ENCODE measurements at places on chromosomes 12 and 14.

DNA sequence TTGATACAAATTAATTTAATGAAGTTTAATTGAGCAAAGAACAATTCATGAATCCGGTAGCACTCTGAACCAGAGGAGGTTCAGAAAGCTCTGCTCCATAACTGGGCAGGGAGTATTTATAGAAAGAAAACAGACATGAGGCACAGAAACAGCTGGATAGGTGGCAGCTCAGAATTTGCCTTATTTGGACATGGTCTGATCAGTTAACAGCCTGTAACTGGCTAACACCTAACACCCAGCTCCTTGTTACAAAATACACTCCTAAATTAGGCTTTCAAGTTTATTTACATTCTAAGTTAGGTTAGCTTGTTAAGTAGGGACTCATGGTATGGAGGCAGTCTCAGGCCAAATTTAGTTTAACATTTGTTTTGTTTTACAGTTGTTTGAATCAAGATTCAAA lies 67.8 kb upstream of the TMCC3 start:
- DNase-seq = no peak

GRCh38 chr14:55053018-55053417 lies 1.6 kb downstream of the MAPK1IP1L start:
- no peak for DNase-seq

DNA sequence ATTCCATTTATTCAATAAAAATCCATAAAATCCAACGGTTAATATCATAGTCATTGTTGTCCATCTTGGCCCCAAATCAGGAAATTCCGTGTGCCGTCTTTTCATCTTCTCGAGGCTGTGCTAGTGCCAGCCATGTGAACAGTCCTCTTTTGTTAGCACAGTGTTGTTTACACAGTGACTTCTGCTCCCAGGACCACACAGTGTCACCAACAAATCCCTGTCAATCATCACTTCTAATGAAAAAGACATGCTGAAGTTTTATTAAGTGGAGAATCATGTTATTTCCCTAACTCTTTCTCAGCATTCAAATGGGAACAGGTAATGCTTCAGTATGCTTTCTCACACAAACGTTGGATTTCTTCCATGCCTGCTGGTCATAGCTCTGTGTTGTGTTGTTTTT lies 1.9 kb upstream of the SLCO1A2 start:
- no peak for DNase-seq

- DNase-seq = no peak
Measured at GRCh38 chr14:40618225-40618898, 988.3 kb upstream of the LRFN5 start.

DNA sequence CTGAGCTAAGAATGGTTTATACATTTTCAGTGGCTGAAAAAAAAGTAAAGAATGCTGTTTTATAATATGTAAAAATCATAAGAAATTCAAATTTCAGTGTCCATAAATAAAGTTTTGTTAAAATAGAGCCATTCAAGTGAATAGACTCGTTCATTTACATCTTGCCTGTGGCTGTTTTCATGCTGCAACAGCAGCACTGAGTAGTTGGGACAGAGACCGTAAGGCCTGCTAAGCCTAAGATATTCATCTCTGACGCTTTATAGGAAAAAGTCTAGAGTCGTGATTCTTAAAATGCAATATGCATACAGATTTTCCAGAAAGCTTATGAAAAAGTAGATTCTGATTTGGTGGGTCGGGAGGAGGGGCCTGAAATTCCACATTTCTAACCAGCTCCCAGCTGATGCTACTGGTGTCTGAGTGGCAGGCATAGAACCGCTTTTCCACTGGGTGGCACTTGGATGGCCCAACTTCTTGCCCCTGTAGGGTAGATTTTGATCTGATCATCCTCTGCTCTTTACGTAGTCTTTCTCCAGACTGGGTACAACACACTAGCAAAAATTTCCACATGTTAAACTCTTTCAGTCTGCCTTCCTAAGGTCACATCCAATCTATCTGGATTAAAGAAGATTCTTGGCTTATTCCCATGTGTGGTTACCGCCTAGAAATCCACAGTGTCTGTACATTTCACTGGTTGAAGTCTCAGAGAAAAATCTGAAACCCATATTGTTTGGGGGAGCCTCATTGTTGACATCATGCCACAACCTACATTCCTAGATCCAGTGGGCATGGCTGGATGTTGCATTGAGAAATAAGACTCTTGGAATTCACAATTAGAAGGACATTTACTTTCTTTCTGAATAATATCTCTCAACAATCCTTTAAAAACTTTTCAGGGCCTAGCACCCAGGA lies 151.2 kb downstream of the C12orf75 start:
- DNase-seq = no peak

DNA sequence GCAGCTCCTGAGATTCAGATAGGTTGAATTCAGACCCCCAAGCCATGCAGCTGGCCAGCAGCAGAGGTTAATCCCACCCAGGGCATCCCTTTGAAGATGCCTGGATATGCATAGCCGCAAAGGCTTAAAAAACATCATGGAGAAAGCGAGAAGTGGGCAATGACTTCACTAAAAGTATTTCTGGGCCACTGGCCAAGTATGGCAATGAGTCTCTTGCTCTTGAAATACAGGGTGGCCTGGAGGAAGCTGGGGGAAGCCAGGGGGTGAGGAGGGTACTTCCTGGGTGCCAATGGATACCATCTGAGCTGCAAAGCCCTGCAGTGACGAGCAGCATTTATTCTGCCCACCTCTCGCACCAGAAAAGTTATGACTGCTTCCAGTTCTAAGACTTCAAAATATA lies 539.3 kb upstream of the TBX3 start:
- DNase-seq = no peak

- peak; percentile 71 for DNase-seq
Measured at GRCh38 chr12:52390739-52391617, 5.5 kb upstream of the KRT84 start.

DNA sequence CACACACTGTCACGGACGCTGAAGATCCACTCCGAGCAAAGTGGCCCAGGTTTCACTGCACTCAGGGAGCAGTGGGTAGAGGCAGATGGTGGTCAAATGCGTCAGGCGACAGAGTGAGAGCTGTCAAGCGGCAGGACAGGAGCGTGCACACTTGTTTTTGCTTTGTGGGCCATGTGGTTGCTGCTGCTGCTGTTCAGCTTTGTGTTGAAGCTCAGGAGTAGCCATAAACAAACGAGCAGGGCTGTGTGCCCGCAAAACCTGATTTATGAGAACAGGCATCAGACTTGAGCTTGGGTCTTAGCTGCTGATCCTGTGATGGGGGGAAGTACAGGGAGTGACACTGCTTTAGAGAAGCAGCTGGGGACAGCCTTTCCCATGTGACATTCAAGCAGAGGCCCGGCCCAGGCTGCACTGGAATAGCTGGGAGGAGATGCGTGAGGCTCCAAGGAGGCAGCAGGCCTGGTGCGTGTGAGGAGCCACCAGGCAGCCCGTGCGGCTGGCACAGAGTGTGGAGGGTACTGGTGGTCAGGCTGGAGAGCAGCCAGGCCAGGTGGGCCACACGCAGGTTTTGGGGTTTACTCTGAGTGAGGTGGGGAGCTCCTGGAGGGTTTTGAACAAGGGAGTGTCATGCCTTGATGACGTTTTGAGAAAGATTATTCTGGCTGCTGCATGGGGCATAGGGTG lies 31.1 kb upstream of the ASPG start:
- no peak for DNase-seq

DNA sequence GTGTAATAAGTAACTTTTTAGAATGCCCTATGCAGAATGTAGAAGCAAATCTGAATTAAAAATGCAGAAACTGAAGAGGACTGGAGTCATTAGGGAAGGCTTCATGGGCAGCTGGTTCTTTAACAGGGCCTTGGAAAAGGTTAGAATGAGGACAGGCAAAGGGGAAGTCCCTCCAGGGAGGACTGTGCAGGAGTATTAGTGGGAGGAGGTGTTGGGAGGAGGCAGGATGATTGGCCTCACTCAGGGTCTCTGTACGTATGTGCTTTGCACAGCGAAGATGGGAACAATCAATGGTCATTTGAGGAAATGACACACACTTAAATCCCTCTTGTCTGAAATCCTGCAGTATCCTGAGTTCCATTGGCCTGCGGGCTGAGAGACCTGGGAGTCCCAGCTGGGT lies 119.7 kb downstream of the PTCSC3 start:
- DNase-seq = no peak

GRCh38 chr12:21566907-21567394 lies 37.7 kb downstream of the GYS2 start:
- DNase-seq = no peak
